ENCODE measurements at places on chromosomes 6 and 20. TPM values are rescaled to one million over a fixed set of nuclear protein-coding genes. Genes with fewer than 3 reads are reported as not detected.

DNA sequence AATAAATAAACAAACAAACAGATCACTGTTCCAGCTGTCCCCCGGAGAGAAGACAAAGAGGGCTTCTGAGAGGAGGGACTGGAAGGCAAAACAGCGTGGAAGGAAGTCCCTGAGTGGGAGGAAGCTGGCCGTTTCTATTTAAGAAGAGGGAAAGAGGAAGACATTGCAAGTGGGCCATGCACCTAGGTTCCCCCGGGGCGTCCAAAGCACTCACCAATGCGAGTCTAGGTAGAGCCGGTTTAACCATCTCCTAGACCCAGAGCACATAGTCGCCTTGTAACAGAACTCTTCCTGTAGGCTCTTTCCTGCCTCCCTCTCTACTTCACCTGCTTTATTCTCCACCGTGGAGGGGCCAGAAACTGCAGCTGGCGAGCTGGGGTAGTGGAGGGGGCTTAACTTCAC lies 158.4 kb downstream of the ZDHHC14 start:
- no peaks in the 10 kb centered on the region for H3K36me3 ChIP-seq
- no peaks in the 10 kb centered on the region for H3K27me3 ChIP-seq
- H3K4me1 ChIP-seq: peaks cover 7% of the 10 kb centered on the region
- H3K4me3 ChIP-seq: no peak overlapping the region
- H3K27ac ChIP-seq: no peak overlapping the region

GRCh38 chr6:3939964-3940363 lies 90.8 kb downstream of the FAM50B start:
- no peak overlapping the region for H3K4me3 ChIP-seq
- no peaks in the 10 kb centered on the region for H3K27me3 ChIP-seq
- no peak for DNase-seq
- no peaks in the 10 kb centered on the region for H3K36me3 ChIP-seq
- H3K27ac ChIP-seq: no peak overlapping the region
- H3K4me1 ChIP-seq: no peaks in the 10 kb centered on the region

DNA sequence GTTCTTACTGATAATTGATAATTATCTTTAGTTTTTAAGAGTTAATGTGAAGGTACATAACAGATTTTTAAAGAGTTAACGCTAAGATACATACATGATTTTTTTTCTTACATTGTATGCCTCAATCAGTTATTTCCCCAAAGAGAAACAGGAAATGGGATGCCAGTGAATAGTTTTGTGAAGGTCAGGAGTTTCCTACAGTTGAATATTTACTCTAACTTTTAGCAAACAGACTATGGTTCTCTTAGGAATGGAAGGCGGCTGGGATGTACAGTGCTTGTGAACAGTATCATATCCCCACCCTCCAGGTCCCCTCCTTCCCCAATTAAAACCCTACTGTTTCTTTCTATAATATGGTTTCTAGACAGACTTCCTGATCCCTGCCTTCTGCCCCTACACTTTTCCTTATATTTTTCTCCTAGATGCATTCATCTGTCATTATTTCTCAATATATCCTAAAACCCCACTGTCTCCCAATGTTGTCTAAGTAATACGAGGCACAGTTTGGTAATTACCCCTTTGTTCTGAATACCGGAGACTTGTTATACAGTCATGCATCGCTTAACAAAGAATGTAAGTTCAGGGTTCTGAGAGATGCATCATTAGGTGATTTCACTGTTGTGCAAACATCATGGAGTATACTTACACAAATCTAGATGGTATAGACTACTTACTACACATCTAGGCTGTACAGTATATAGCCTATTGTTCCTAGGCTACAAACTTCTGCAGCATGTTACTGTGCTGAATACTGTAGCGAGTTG lies 29.2 kb downstream of the SLC35A1 start:
- H3K36me3 ChIP-seq: no peaks in the 10 kb centered on the region
- no peaks in the 10 kb centered on the region for H3K27me3 ChIP-seq
- H3K27ac ChIP-seq: no peak overlapping the region
- no peak for DNase-seq

GRCh38 chr6:26045928-26046368 lies 41.3 kb upstream of the HFE start:
- H3K4me1 ChIP-seq: no peaks in the 10 kb centered on the region
- no peaks in the 10 kb centered on the region for H3K36me3 ChIP-seq
- H3K4me3 ChIP-seq: no peak overlapping the region
- no peak for DNase-seq
- H3K27ac ChIP-seq: no peak overlapping the region
- H3K27me3 ChIP-seq: no peaks in the 10 kb centered on the region

DNA sequence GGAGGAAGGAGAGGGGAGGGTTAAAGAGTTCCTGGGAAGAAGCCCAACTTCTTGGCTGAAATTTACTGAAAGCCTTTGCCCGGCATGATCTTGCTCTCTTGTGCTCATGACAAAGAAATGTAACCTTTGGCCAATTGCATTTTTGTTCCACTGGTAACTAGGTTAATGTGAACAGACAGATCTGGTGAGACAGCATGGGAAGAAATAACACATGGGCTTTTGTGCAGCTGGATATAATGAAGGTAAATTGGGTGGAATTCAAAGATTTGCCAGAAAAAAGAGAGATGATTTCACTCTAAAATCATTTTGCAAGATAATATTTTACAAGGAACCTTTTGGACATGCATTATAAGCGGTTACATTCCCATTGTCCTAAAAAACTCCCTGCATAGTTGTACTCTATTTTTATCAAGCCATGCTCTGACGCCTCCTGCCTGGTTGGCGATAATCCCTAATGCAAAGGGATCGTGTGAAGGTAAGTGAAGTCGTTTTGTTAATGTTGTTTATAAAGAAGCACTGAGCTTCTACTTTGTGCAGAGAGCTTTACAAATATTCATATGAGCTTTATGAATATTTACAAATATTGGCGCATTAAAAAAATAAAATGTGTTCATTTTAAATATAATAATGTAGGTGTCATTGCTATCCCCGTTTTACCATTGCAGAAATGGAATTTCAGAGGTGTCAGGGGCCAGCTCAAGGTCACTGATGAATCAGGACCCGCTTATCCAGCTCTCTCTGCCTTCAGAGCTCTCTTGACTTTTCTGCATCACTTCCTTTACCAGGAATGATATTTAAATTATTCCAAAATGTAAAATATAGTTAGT lies 161.3 kb upstream of the AGPAT4 start:
- no peak overlapping the region for H3K27ac ChIP-seq
- no peaks in the 10 kb centered on the region for H3K27me3 ChIP-seq
- H3K4me3 ChIP-seq: no peak overlapping the region
- H3K4me1 ChIP-seq: no peaks in the 10 kb centered on the region
- no peaks in the 10 kb centered on the region for H3K36me3 ChIP-seq

DNA sequence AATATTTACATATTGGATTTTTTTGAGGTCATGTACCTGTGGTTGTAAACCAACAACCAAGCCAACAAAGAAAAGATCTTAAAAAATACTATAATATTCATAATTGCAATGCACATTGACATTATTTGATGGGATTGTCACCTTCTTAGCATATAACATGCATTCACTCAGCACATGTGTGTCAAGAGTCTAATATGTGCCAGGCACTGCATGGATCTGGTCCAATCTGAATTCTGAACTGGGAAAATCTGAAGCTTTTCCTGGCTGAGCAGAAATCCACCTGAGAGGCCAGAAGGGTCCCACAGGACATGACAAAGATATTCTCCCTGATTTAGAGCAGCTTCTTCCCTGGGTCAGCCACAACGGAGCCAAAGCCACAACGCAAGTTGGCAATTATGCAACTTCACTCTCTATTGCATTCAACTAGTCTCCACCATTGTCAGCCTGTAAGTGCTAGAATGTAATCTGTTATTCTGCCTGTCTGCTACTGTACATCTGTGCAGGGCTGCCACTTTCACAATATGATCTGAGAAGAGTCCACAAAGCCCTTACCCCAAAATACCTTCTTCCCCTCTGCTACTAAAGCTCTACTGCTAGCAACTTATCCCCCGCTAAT lies 17.0 kb upstream of the DDO start:
- DNase-seq: no peak
- no peaks in the 10 kb centered on the region for H3K27me3 ChIP-seq
- no peaks in the 10 kb centered on the region for H3K4me1 ChIP-seq

GRCh38 chr6:147205690-147206600 lies 1.7 kb downstream of the STXBP5 start:
- no peaks in the 10 kb centered on the region for H3K27me3 ChIP-seq
- no peaks in the 10 kb centered on the region for H3K36me3 ChIP-seq
- no peaks in the 10 kb centered on the region for H3K4me1 ChIP-seq
- H3K27ac ChIP-seq: peak overlapping the region; percentile 99
- no peak for DNase-seq
- H3K4me3 ChIP-seq: peak overlapping the region; percentile 93

DNA sequence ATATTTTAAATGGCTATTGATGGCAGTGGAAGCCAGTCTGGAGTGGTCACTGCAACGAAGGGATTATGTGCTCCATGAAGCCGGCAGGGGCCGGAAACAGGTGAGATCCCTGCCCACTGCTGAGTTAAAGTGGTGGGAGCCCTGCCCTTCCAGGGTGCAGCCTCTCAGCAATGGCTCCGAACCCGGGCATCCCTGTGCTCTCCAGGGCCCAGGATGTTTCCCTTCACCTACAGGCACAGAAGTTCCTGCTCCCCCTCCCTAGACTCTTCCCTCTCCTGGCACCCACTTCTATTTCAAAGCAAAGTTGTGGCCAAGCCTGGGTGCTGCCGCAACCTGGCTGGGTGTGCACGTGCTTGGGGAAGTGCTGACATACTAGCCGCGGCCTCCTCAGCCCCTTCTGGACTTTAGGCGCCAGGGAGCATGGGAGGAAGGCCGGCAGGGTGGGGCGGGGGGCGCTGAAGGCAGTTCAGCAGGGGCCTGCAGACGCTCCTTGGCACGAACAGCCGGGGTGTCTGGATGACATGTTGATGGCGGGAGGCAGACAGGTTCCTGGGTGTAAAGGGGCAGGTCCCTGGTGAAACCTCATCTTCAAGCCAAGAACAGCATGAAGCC lies 452.3 kb downstream of the HTR1B start:
- H3K27me3 ChIP-seq: no peaks in the 10 kb centered on the region
- H3K4me1 ChIP-seq: no peaks in the 10 kb centered on the region
- DNase-seq: no peak
- H3K36me3 ChIP-seq: no peaks in the 10 kb centered on the region
- H3K27ac ChIP-seq: no peak overlapping the region
- no peak overlapping the region for H3K4me3 ChIP-seq

- H3K36me3 ChIP-seq: no peaks in the 10 kb centered on the region
- no peak for DNase-seq
- H3K4me1 ChIP-seq: no peaks in the 10 kb centered on the region
- H3K27ac ChIP-seq: no peak overlapping the region
- H3K4me3 ChIP-seq: no peak overlapping the region
- H3K27me3 ChIP-seq: no peaks in the 10 kb centered on the region
Observed at GRCh38 chr6:49003348-49003747, 459.7 kb downstream of the MMUT start.

GRCh38 chr6:132548746-132549463 lies 3.6 kb upstream of the TAAR8 start:
- H3K4me1 ChIP-seq: no peaks in the 10 kb centered on the region
- H3K27ac ChIP-seq: no peak overlapping the region
- H3K27me3 ChIP-seq: no peaks in the 10 kb centered on the region

DNA sequence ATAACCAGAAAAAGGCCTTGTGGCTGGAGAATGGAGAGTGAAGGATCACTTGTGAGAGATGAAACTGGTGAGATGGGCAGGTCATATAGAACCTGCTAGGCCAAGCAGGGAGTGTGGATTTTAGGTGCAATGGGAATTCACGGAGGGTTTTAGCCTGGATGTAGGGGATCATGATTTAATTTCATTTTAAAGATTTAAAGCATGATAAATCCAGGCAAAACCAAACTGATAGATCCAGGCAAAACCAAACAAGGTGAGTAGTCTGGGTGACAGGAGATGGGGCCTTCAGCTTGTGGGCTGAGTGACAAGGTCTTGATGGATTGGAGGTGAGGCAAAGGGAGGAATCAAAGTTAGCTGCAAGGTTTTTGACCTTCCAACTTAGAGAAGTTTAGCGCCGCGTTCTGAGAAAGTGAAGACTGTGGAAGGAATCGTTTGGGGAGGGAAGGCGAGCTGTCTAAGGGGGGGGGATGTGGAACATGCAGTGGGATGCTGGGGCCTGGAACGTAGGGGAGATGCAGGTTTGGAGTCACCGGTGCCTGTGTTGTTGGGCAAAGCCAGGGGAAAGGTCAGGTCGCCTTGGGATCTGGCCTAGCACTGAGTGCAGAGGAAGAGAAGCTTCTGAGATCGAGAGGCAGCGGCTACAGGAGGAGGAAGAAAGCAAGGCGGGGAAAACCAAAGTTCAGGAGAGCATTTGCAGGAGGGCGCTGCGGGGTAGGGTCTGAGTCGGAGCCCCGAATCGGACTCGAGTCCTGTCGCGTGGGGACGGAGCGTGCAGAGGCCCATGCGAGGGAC lies 1.3 kb upstream of the PLCG1 start:
- peak overlapping the region; percentile 61 for H3K4me3 ChIP-seq
- H3K4me1 ChIP-seq: peaks cover 7% of the 10 kb centered on the region
- no peak for DNase-seq

GRCh38 chr6:77205936-77206335 lies 257.4 kb downstream of the HTR1B start:
- H3K4me3 ChIP-seq: no peak overlapping the region
- H3K4me1 ChIP-seq: no peaks in the 10 kb centered on the region
- no peaks in the 10 kb centered on the region for H3K27me3 ChIP-seq
- no peaks in the 10 kb centered on the region for H3K36me3 ChIP-seq
- DNase-seq: no peak

DNA sequence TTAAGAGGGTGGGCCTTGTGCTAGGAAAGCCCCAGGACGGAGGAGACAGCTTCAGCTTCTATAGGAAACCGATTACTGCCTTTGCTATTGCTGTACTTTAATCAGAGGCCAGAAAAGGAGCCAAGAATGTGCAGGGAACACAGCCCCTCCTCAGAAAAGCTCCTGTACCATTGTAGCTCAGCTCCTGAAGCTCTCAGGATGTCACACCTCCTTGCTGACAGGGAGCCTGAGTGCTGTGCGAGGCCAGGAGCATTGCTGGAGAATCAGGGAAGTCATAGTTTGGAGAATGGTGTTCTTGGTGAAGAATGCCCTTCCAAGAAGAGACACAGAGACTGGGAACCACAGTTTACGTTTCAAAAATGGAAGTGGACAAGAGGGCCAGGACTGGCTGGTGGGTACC lies 46.8 kb downstream of the LYRM2 start:
- H3K27me3 ChIP-seq: no peaks in the 10 kb centered on the region
- DNase-seq: no peak

Gene HTR1E
- not detected for total RNA-seq

Gene LY6G5C
- total RNA-seq: 4.4 TPM

Gene SEL1L2
- total RNA-seq: 3.8 TPM

Gene SNRNP48
- total RNA-seq: 39.7 TPM

Gene SLC29A1
- 82.1 TPM for total RNA-seq

Gene NOX3
- total RNA-seq: not detected

Gene PACSIN1
- not detected for total RNA-seq

Gene ANKRD66
- not detected for total RNA-seq
